ENCODE measurements at places on chromosomes 3 and 15.

GRCh38 chr15:33846142-33846541 is 122.2 kb upstream of the CHRM5 start:
- no peak for DNase-seq

DNA sequence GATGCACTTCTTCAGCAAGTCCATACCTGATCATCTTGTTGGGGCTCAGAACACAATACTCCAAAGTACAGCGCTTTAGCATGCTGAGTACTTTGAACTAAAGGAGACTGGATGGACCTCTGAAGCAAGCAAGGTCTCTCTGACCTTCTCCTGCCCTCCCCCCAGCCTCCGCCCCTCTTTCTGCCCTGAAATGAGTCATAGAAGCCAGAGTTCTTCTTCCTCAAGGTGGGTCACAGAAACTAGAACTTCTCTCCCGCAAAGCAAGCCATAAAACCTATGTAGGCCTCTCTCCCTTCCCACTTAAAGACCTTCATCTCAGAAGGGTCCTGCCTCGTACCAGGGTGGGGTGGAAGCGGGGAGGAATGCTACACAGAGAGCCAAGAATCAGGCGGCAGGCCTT is 230.5 kb upstream of the PROK2 start:
- DNase-seq: no peak

GRCh38 chr3:189727898-189728297 is 96.7 kb downstream of the TP63 start:
- DNase-seq: no peak

- DNase-seq: no peak
Measured at GRCh38 chr15:88185584-88185983, 71.0 kb downstream of the NTRK3 start.

DNA sequence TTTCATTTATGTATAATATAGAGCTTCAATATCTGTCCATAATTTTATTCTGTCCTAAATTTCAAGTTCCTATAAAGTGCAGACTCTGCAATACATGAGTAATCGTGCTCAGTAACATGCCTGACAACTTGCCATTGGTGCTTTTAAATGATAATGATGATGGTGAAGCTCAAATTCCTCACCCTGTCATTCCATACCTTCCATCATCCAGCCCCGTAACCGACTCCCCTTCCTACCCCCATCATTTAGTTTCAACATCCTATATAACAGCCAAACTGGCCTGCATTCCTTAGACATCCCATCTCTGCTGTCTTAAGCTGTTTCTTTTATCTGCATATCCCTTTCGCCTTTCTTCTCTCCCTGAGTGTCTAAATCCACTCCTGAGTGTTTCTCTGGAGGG is 67.2 kb upstream of the DLG1 start:
- DNase-seq: no peak

GRCh38 chr15:90191344-90191687 is 9.8 kb upstream of the SEMA4B start:
- no peak for DNase-seq

DNA sequence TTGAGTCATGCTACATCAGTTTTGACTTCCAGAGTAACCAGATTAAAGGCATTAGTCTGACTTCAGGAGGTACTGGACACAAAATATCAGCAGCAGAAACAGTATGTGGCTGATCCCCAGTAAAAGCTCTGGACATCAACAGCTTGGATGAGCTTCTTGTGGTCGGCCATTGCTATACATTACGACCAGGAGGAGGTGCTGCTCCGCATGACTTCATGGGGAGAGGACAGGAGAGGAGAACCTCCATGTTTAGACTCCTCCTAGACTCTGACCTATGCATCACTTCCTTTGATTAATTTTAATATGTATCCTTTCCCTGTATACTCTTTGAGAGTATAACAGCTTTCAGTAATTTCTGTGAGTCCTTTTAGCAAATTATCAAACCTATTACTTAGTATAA is 285.6 kb upstream of the ARHGEF26 start:
- DNase-seq: no peak

GRCh38 chr3:12984023-12984823 is 89.0 kb downstream of the IQSEC1 start:
- peak; percentile 29 for DNase-seq

Measured in activated CD4-positive, CD25-positive, alpha-beta regulatory T cell (primary cell).